ENCODE measurements at places on chromosomes 7 and 10.

- DNase-seq, result no peak
Observed at GRCh38 chr10:75538144-75538543, 106.7 kb downstream of the LRMDA start.

- no peak for DNase-seq
Observed at GRCh38 chr7:126727930-126728391, 524.8 kb downstream of the GRM8 start.

DNA sequence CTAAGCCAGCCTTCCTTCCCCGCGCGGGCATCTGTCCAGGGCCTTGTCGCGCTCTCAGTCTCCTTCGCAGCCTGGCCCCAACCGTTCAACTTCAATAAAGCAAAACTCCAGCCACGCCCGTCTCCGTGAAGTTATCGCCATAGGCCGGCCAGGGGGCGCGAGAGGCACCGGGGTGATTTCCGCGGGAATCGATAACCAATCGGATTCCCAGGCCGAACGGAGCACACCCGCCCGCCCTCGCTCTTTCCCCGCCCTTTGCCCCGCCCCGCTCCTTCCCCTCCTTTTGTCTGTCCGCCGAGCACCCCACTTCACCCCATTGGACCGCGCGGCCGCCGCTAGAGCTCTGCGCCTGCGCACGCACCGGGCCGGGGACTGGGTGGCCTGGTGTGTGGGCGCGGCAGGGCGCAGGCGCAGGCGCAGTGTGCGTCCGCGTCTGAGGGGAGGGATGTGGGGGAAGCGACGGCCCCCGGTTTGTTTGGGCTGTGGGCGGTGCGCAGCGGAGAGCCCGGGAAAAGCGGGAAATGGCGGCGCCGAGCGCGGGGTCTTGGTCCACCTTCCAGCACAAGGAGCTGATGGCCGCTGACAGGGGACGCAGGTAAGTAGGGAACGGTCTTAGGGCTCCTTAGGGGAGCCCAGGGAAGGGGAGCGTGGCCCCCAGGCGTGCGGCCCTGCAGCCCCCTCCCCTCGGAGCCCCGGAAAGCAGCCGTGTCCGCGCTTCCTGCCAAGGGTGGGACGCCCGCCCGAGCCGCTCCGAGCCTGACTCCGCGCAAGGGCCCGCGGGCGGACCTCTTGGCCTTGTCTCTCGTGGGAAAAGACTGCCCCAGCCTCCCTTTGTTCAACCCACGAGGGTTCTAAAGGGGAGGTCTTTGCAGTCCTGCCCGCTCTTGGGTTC is at the start of gene CASP2:
Gene CASP2 (plus strand): TSS at position 417 of the 892 bp plus-strand sequence. CDS start 105 bp downstream, at position 522.
- peak; percentile 99 for DNase-seq

GRCh38 chr7:128102490-128103291 is 71.5 kb upstream of the LRRC4 start:
- no peak for DNase-seq

DNA sequence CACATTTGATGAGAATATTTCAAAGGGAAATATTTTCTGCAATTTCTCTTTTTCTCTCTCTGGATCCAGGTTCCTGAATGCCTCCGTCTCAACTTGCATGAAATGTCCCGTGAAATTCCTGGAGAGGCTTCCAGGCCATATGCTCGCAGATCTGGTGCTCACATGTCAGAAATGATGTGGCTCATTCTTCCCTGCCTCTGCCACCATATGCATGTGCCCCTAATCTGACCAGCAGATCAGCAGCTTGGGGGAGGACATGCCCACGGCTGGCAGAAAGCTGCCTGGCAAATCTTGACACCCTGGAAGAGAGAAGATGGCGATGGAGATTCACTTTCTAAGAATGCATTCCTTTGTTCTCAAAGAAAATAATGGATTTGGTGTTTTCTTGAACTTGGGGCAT is 490.7 kb downstream of the RPS24 start:
- DNase-seq, result no peak

- DNase-seq, result no peak
Observed at GRCh38 chr7:27192546-27193334, 7.2 kb downstream of the HOXA13 start.

DNA sequence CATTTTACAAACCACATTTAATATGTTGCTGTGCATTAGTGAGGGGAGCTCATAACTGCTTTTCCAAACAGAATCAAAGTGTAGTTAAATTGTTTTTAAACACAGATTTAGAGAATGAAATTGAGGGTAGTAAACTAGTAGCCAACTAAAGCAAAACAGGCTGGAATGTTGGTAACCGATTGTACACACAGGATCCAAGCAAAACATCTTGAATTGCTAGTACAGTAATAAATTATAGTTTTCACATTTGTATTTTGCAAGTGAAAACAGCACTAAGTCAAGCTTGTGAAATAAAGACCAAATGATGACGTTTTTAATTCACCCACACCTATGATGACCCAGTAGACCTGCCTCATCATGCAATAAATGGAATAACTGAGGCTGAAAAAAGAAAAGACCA is 198.3 kb downstream of the HDAC9 start:
- no peak for DNase-seq

DNA sequence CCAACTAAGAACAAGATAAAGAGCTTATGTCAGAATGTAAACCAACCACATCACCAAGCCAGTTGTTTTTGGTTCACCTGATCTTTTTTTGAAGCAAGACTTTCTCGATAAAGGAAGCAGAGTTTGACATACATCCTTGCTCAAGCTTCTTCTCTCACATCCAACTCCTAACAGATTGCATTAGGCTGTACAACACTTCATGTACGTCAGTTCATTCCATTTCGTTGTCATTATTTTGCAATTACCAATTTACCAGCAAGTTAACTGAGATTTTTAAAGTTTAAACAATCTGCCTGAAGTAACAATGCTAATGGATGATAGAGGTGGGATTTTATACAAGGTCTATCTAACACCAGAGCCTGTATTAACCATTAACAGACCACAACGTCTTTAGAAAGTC is 41.0 kb downstream of the NRAP start:
- no peak for DNase-seq

GRCh38 chr10:48714088-48714487 is 29.4 kb downstream of the WDFY4 start:
- DNase-seq, result no peak

GRCh38 chr10:13708256-13708990 is 121.7 kb downstream of the PRPF18 start:
- no peak for DNase-seq

- no peak for DNase-seq
Observed at GRCh38 chr10:30170814-30171213, 111.4 kb upstream of the JCAD start.

GRCh38 chr10:117454502-117454901 is 79.3 kb upstream of the PDZD8 start:
- no peak for DNase-seq

- DNase-seq, result no peak
Observed at GRCh38 chr7:134154581-134155130, 27.5 kb downstream of the LRGUK start.

DNA sequence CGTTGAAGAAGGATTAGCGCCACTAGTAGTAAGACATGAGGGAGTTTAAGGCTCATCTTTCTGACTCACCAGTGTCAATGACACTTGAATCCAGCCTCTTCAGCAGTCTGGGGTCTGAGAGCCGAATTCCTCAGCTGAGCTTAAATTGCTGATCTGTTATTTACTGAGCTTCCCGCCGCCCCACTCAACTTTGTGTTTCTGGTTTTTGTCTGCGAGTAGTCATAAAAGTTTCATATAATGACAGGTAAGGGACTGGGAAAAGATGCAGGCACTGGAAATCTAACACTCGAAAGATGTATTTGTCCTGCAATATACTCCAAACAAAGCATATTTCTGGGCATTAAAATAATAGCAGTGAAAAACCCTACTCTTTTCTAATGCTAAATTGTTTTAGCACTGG is 51.2 kb upstream of the RELN start:
- DNase-seq, result no peak

GRCh38 chr10:92042541-92042940 is 119.0 kb downstream of the BTAF1 start:
- no peak for DNase-seq

GRCh38 chr10:119401671-119402395 is 140.7 kb downstream of the RGS10 start:
- DNase-seq, result no peak

DNA sequence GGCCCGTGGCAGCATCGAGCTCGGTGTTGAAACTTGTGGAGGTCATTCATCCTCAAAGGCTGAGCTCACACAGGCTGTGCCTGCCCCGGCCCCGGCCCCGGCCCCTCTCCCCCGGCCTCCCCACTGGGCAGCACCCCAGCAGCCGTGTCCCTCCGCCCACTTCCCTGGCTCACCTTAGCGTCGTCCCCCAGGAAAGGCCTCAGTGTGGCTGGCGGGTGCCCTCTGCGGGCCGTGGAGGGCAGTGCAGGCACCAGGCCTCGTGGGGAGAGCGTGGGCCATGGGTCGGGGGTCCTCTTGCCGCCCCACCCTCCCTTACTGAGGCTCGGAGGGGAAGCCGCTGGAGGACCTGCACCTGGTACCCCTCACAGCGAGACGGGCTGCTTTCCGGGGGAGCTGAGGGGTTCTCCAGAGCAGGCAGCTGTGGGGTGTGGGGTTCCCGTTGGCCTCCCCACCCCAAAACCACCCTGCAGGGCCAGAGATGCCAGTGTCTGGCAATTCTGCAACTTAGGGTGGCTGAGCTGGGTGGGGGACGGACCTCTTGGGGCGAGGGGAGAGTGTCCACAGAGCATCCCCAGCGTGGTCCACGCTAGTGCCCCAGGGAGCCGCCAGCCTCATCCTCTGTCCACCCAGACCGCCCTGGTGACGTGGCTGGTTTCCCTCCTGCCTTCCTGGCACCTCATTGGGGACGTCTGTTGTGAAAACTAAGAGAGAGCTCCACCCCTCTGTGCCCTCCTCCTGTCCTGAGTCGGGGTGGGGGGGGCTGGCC is 44.2 kb upstream of the DPYSL4 start:
- peak; percentile 69 for DNase-seq

- no peak for DNase-seq
Observed at GRCh38 chr7:43509906-43510305, 73.0 kb upstream of the STK17A start.

- no peak for DNase-seq
Observed at GRCh38 chr10:98971464-98971863, 264.2 kb downstream of the HPSE2 start.

DNA sequence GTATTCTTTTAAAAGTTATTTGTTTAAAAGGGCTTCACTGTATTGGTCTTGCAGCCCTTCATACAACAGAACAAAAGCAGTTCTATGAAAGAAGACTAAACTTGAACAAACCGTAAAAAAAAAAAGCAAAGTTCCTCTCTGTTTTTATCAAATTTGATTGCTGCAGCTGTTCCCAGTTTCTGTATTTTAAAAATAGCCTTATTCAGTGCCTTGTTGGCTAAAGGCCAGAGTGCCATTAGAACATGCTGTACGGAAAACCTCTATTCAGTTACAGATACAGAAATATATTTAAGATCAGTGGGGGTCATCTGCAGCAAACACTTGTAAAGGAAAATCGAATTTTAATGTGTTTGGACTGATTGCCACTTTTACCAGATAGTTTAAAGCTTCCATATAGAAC is 207.8 kb upstream of the ETV1 start:
- no peak for DNase-seq

- DNase-seq, result no peak
Observed at GRCh38 chr7:139743967-139744767, 33.6 kb downstream of the HIPK2 start.

- no peak for DNase-seq
Observed at GRCh38 chr7:121069346-121070100, 81.0 kb downstream of the CPED1 start.

GRCh38 chr10:71761105-71761511 is 12.2 kb downstream of the VSIR start:
- DNase-seq, result no peak

GRCh38 chr10:42998481-42999384 is 78.1 kb upstream of the RET start:
- DNase-seq, result no peak

- no peak for DNase-seq
Observed at GRCh38 chr10:76885816-76886215, 751.8 kb downstream of the KCNMA1 start.

DNA sequence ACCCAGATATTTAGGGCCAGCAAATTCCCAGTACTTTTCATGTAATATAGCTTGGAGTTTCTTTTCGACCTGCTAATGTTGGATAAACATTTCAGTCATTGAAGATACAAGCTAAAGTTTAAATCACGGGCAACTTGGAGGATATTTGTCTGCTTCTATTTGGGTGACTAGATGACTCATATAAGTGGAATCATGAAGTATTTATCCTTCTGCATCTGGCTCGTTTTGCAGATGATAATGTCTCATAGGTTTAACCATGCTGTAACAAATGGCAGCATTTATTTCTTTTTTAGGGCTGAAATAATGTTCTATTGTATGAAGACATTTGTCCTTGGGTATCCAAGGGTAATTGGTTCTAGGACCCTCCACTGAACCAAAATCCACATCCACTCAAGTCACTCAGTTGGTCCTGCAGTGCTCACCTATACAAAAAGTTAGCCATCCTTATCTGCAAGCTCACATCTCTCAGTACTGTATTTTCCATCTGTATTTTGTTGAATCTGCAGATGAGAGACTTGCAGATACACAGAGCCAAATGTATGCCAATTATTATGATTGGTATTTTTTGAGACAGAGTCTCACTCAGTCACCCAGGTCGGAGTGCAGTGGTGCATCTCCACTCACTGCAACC is 187.2 kb upstream of the CSTF2T start:
- no peak for DNase-seq

- no peak for DNase-seq
Observed at GRCh38 chr10:97821308-97822038, 28.2 kb upstream of the GOLGA7B start.

- no peak for DNase-seq
Observed at GRCh38 chr7:20249920-20250319, 32.7 kb upstream of the MACC1 start.

- DNase-seq, result no peak
Observed at GRCh38 chr10:92880233-92880861, 32.0 kb downstream of the EXOC6 start.

DNA sequence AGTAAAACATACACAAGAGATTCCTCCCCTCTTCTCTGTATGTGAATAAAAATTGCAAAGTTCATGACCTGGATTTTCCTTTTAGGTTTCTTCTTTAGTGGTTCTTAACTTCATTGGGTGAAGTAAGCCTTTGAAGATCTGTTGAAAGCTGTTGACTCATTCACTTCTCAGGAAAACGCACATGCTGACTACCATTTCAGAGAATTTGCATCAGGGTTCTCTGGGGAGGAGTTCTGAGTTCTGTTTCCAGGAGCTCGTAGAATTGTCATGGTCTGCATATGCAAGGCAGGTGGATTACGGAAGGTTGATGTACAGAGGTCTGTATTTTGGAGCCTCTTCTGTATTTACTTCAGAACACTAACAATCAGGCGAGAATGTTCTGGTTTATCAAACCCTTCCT is 962 bp upstream of the SLC26A4 start:
- DNase-seq, result peak; percentile 41

DNA sequence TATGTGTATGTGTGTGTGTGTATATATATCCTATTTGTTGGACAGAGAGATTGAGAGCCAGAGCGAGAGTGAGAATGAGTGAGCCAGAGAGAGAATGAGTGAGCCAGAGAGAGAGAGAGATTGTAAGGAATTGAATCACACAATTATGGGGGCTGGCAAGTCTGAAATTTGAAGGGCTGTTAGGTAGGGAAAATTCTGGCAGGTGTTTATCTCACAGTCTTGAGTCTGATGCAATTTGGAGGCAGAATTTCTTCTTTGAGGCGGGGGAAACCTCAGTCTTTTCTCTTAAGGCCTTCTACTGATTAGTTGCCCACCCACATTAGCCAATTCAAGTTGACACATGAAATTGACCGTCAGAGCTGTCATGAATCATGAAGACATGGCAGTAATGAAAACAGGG is 41.0 kb upstream of the WASL start:
- DNase-seq, result no peak

- DNase-seq, result no peak
Observed at GRCh38 chr10:122052701-122053100, 63.7 kb downstream of the TACC2 start.

GRCh38 chr10:3226960-3227744 is 54.6 kb upstream of the PITRM1 start:
- no peak for DNase-seq
